Thoracic aorta endothelial cell (primary cell): ENCODE measurements at places on chromosomes 12 and 14. TPM values are rescaled to one million over a fixed set of nuclear protein-coding genes. Genes with fewer than 3 reads are reported as not detected.

AQP6 gene
- not detected in 2 replicates for total RNA-seq

OR10G2 gene
- total RNA-seq, result not detected in 2 replicates

CCDC184 gene
- 0.13 and 0.36 TPM in 2 replicates for total RNA-seq

BRI3BP gene
- 10.0 and 14.1 TPM in 2 replicates for total RNA-seq
